ENCODE measurements at places on chromosomes 1 and 21.

- DNase-seq = no peak
These were observed 26.6 kb upstream of the HMGN1 start for GRCh38 chr21:39375446-39375845.

- no peak for DNase-seq
These were observed 147.3 kb upstream of the KAZN start for GRCh38 chr1:14451217-14451616.

DNA sequence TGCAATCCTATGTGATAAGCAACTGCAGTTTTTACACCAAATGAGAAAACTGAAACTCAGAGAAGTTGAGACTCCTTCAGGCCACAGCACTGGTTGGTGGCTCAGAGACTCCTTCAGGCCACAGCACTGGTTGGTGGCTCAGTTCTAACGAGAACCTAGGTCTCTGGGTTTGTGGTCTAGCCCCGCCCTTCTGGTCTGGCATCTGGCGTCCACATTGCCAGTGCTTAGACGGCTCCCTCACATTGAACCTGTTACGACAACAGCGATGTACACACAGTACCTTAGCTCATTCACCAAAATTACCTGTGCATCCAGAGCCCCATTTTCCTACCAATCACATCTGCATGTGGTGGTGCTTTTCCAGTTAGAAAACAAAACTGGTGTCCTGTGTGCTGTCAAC, 66.1 kb downstream of the NID1 start:
- DNase-seq = no peak

GRCh38 chr1:198929111-198929604, 290.3 kb downstream of the PTPRC start:
- no peak for DNase-seq

- no peak for DNase-seq
These were observed 216.0 kb upstream of the NFIA start for GRCh38 chr1:60866226-60866900.

DNA sequence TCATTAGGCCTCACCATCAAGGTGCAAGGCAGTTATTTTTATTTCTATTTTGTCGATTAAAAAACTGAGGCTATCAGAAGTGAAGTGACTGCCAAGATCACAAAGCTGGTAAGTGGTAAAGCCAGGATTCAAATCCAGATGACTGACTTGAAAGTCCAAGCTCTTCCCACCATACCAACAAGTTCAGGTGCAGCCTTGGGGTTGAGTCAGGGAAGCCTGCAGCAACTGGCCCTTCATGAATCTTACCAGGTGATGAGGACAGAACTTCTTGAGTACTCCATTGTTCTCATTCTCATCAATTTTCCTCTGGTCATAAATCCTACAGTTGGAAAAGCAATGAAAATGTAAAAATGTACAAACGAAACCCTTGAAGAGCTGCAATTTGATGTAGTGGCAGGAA, 20.2 kb downstream of the PEA15 start:
- DNase-seq = no peak
